NCI-H748 treated with DMSO at 0.1 percent for 48 hours (cell line): ENCODE measurements at places on chromosomes 5 and 9.

DNA sequence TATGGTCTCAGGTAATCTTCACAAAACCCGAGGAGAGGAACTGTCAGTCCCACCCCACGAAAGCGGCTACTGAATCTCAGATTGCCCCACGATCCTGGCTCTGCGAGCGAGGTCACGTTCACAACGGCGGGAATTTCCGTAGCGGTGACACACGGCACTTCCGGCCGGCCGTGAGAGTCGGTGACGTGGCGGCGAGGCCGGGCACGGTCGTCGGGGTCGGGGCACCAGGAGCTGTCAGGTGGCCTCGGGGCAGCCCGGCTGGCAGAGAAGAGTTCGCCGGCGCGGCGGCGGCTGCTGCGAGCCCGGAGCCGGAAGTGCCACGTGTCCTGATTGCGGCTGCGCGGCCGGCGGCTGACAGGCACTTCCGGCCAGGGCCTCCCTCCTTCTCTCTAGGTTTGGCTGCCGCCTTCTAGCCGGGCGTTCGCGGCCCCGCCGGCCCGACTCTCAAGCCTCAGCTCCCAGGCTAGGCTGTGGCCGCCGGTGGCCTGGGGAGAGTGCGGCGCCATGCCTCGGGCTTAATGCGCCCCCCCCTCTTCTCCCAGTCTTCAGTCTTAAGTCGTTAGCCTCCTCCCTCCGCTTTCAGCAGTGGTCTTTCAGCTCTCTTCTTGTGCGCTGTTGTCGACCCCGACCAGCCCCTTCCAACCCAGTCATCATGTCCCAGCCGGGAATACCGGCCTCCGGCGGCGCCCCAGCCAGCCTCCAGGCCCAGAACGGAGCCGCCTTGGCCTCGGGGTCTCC, at the start of gene SEC24A:
Gene SEC24A, plus strand, starts transcription at position 361 of the 738 bp plus-strand sequence. Its CDS starts 292 bp downstream, at position 653.
- peak; percentile 74 for DNase-seq

DNA sequence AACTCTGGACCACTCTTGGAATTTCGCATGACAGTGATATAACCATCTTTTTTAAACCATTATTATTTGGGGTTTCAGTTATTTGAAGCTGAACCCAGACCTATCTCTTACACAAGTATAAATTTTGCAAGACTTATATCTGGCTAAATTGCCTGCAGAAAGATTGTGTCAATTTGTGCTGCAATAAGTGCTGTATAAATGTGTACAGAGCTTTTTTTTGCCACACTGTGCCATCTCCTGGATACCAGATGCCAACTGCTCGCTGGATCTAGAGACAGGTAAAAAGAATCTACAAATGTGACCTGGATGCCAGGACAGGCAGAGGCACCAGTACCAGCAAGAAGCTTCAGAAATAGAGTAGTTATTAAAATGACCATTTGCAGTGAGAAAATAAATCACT, 25.9 kb upstream of the TTC39B start:
- no peak for DNase-seq

GRCh38 chr9:85185486-85186217, 516.1 kb downstream of the NTRK2 start:
- no peak for DNase-seq

GRCh38 chr9:112037281-112038016, 137.6 kb downstream of the SUSD1 start:
- no peak for DNase-seq

- DNase-seq = no peak
Measured at GRCh38 chr5:79136618-79137017, 25.0 kb downstream of the BHMT start.

- no peak for DNase-seq
Measured at GRCh38 chr9:90878562-90878961, 76.9 kb downstream of the SYK start.

DNA sequence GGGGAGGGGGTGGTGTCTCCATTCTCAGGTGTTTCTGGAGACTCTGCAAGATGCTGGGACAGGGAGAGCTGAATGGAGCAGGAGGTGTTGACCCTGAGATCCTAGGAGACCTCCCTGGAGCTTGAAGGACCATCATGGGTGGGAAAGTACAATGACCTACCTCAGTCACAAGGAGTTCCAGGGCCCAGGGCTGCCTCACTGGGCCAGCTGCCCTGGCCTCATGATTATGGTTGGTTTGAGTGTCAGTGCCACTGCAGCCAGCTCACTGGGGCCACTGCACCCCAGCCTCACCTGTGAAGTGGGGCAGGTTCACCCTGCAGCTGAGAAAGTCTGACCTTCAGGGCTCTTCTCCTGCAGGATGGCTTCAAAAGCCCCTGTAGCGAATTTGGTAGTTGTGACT, 372.5 kb downstream of the IRX2 start:
- DNase-seq = no peak

GRCh38 chr9:128077847-128078503, 9.9 kb downstream of the SLC25A25 start:
- DNase-seq = no peak

DNA sequence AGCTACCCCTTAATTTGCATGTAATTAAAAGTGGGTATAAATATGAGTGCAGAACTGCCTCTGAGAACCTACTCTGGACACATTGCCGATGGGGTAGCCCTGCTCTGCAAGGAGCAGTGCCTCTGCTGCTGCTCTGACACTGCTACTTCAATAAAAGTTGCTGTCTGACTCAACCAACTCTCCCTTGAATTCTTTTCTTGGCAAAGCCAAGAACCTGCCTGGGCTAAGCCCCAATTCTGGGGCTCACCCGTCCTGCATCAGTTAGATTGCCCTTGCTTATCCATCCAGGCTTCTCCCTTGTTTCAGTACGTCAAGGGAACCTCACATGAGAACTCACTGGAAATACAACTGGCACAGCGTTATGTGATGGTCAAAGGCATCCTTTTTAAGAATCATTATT, 44.1 kb downstream of the FBXL7 start:
- DNase-seq = no peak

GRCh38 chr5:169157064-169157463, 143.9 kb downstream of the SLIT3 start:
- DNase-seq = no peak

- DNase-seq = no peak
Measured at GRCh38 chr5:156956321-156956720, 6.7 kb downstream of the TIMD4 start.

- peak; percentile 90 for DNase-seq
Measured at GRCh38 chr5:159571501-159572244, 241.4 kb upstream of the IL12B start.

DNA sequence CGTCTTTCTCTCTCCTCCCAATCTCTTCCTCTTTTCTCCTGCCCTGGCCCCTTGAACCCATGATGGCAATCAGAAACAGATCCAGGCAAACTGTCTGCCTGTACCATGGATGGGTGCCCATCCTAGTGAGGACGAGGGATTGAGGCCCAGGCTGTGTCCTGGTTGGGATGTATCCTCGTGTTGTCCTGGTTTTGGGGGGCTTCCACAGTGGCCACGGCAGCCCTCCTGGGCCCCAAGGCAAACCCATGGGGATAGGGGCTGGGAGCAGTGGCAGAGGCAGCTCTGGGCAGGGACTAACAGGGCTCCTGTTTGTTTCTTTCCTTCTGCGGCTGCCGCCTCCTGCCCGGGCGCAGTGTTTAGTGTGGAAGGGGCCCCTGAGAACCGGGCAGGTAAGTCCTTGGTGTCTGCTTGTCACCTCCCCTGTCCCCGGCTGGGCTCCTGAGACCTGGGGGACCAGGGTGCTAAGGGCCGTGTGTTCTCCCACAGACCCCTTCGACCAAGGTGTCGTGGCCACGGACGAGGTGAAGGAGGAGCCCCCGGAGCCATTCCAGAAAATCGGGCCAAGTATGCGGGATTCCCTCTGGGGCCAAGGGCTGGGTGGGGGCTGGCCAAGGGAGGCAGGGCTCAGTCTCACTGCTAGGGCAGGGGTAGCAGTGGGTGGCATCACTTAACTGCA, 70.0 kb downstream of the AMBP start:
- DNase-seq = no peak

GRCh38 chr5:180113660-180114303, 42.2 kb upstream of the RNF130 start:
- no peak for DNase-seq

DNA sequence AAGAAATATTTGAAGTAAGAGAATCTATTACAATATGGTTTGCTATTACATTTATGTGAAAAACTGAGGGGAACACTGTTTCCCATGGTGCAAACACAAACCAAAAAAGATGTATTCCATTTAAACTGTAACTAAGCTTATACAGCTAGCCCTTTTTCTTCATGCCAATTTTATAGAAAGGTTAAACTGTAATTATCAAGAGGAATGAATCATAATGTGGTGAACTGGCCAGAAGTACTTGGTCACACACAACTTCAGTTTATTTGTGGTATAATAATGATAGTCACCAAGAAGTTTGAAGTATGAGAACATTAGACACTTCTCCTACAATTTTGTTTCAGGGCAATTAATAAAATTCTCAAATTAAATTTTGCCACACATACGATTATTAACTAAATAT, 177.9 kb downstream of the XRCC4 start:
- DNase-seq = no peak
